ENCODE measurements at places on chromosomes 13 and 19.

DNA sequence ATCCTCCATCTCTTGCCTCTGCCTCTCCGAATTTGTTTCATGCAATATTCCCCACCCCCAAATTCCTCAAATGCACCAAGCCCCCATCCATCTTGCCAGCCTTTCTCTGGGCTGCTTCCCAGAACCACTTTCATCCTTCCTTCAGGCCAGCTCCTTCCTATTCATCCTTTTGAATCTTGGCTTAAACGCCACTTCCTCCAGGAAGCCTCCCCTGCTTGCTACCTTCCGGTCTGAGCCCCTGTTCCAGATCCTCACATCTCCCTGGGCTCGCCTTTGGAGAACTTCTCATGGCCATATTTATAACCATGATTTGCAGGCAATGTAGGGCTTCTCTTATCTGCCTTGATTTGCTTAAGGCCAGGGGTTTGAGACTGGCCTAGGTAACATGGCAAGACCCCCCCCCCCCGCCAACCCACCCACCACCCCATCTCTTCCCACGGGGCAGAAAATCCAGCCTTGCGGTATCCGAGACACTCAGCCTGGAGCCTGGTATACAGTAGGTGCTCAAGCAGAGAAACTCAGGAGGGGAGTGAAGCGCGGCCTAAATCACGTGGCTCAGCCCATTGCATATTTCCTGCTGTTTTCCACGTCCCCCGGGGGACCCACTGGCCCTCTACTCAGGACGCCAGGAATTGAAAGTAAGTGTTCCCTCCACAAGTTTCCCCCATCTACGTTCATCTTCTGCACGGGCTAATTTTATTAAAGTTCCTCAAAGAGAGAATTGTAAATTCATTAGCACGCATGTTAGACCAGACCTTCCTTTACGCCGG lies 151.9 kb downstream of the PTPRS start:
- DNase-seq = no peak

GRCh38 chr13:76213423-76213904 lies 577.3 kb downstream of the LMO7 start:
- DNase-seq = no peak

- no peak for DNase-seq
These were observed 3.8 kb downstream of the APC2 start for GRCh38 chr19:1453525-1454364.

DNA sequence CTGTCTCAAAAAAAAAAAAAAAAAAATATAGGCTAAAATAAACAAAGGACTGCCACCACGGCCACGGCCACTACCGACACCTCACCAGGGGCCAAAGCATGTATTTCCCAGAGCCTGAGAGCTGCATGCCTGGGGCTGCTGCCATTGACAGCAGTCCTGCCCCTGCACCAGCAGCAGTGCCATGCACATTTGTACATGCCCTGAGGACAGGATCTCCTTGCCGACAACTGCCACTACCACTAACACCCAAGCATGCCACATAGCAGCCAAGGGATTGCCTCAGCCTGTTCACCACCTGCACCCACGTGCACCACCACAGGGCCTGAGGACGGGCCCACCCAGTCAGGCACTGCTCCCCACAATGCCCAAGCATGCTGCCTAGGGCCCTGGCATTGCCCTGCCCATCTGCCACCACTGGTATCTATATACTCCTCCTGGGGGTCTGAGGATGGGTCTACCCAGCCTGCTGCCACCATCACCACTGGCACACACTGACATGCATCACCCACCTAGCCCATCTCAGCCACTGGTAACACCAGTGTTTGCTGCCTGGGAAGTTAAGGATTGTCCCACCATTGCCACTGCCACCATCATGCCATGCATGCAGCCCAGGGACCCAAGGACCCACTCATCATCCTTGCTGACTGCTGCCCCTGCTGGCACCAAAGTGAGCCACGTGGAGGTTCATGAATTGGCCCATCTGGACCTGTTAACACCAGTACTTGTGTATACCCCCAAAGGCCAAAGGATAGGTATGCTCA lies 10.6 kb upstream of the NUP62 start:
- DNase-seq = no peak

GRCh38 chr13:86741762-86742285 lies 929.3 kb upstream of the SLITRK5 start:
- no peak for DNase-seq

- DNase-seq = no peak
These were observed 4.5 kb downstream of the COL5A3 start for GRCh38 chr19:10005632-10006334.

- no peak for DNase-seq
These were observed 129.1 kb downstream of the FOXO1 start for GRCh38 chr13:40537146-40537895.

DNA sequence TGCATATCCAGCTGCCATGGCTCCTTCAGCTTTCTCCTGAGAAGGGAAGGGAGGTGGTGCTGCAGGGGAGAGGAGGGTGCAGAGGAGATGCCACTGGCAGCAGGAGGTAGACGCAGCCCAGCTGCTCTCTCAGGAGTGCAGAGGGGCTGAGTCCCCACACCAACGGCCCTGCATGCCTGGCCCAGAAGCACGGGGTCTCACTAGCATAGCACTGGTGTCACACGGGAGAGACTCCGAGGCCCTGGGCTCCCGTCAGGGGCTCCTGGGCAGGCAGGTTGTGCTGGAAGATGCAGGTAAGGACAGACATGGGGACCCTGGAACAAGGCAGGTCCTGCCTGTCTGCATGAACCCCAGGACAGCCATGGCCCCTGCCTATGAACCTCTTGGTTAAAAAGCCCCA lies 80.1 kb downstream of the C1QTNF9 start:
- no peak for DNase-seq

GRCh38 chr19:7877249-7877836 lies 3.2 kb upstream of the PRR36 start:
- no peak for DNase-seq

GRCh38 chr13:102316732-102317131 lies 85.1 kb downstream of the FGF14 start:
- no peak for DNase-seq

GRCh38 chr19:41882568-41883462 lies at the start of gene ARHGEF1:
TSS of gene ARHGEF1 (plus strand) at chr19:41883184. CDS start at chr19:41888083, 4,899 bp downstream.
- DNase-seq = peak; percentile 45

GRCh38 chr19:38019396-38019724 lies 112.4 kb downstream of the SIPA1L3 start:
- no peak for DNase-seq

Data from COR-L47 (cell line).